ENCODE measurements at places on chromosomes 4 and X.

GRCh38 chr4:89290727-89291516 lies 16.7 kb downstream of the GPRIN3 start:
- no peak for DNase-seq

- DNase-seq: no peak
Observed at GRCh38 chrX:40094900-40095582, 2.7 kb downstream of the BCOR start.

- DNase-seq: no peak
Observed at GRCh38 chr4:123802933-123803332, 406.3 kb downstream of the SPRY1 start.

DNA sequence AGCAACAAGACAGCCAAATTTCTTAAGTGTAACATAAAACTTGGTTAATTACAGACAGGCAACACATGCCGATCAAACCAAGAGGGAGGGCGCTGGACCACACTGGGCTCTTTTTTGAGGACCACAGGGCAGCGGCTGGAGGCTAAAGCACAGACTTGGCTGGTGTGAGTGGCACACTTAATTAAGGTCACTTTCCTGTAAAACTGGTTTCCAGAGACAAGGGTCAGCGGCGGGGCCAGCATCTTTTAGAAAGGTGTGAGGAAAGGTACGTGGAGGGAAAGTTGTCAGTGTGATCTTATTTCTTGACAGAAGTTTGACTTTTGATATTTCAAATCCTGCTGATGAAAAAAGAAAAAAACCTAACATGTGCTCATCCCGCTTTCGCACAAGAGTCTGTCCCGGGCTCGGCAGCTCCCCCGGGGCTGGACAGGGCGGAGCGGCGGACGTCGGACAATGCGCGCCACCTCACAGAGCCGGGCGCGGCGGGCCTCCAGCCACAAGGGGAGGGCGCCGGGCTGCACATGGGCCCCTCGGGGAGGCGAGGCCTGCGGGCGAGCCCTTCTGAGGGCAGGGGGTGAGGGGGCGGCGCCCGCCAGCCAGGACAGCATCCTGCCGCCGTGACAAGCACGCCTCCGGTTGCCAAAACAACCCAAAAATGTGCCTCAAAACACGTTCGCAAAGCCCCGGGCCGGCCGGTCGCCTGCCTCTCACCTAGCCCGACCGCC lies 660 bp upstream of the HSPA4L start:
- DNase-seq: no peak

GRCh38 chrX:107119283-107119682 lies 661 bp upstream of the RBM41 start:
- DNase-seq: no peak

DNA sequence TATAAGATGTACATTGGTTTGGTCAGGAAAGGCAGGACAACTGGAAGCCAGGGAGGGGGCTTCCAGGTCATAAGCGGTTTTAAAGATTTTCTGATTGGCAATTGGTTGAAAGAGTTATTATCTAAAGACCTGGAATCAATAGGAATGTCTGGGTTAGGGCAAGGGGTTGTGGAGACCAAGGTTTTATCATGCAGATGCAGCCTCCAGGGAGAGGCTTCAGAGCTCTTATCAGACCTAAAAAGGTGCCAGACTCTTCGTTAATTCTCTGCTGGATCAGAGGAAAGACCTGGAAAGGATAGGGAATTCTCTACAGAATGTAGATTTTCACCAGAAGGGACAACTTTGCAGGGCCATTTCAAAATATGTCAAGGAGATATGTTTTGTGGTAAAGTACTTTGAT lies 62.8 kb downstream of the BEX3 start:
- no peak for DNase-seq

DNA sequence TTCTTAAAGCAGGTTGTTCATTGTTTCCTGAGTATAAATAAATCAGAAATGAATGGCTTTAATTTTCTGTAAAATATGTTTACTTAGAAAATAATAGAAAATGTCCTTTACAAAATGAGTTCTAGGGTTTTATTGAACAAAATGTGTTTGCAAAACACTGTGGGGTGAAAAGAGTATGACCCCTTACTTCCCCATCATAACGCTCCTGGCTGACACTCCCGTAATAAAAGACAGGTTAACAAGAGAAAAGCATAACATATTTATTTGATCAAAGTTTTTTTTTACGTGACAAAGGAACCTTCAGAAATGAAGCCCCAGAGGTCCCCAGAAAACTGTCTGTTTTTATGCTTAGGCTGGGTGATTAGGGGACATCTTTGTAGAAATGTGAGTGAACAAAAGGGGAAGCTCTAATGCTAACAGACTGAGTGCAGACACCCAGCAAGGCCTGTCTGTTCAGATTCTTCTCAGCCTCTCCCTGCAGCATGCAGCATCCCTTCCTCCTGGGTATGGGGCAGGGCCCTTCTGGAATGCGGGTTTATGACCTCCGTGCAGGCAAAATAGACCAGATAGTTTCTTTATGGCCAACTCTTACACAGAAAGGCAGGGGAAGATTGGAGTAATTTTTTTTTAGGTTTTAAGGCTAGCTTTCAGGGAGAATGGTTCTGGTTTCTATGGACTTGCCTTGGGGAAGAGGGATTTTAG lies 26.1 kb downstream of the ZFP42 start:
- no peak for DNase-seq

DNA sequence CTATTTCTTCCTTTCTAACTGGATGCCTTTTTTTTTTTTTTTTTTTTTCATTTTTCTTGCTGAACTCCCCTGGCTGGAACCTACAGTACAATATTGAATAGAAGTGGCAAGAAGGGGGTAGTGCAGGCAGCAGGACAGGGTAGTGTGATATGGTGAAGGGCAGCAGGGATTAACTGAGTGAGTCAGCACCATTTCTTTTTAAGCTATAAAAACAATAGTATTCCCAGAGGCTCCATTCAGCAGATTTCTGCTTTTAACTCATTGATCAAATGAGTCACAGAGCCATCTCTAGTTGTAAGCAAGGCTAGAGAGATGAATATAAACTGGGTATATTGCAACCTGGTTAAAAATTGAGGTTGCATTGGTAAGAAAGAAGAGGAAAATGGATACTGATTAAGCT lies 53.6 kb upstream of the SETD7 start:
- DNase-seq: no peak

DNA sequence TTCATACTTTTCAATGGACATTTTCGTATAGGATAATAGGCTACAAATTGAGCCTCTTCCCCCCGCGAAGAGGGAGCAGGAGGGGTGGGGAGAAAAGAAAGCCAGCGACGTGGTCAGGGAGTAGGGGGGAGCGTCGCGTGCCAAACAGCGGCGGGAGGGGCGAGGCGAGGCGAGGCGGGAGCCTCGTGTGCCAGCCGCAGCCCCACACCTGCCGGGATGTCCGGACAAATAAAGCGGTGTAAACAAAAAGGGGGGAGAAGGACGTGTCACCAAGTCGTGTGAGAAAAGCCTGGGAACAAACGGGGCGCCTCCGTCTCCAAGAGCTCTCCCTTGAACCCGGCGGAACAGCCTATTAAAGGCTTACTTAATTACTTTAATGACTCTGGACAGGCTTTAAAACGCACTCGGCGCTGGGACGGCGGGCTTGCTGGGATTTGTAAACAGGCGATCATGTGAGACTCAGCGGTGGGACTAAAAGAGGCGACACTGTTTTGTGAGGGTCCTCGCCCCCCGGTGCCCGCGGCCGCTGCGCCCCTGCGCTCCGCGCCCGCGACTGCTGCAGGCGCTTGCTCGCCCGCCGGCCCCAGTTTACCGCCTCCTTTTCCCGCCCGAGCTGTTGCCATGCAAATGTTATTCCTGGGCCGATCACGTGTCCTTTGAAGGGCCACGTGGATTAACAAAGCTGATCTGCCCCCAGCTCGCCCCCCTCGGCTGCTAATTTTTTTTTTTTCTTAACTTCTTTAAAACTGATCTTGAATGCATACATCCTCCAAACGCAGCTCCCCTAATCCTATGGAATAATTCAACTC lies at the start of gene HELT:
HELT (plus strand) TSS at position 527 of the 809 bp plus-strand sequence. CDS start 439 bp downstream, outside the sequence.
- no peak for DNase-seq

DNA sequence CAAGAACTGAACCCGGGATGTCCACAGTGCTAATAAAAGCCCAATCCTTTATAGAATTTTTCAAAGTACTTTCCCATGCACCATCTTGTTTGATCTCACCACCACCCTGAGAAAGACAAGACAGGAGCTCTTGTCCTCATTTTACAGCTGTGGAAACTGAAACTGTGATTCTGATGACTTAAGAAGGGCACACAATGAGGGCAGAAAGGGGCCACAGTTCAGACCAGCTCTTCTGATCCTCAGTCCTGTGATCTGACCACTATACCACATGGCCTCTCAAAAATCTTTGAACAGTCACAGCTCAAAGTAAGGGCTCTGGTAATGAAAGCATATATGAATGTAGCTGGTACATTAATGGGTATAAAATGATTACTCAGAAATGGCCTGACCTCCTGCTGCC lies 127.3 kb upstream of the CPEB2 start:
- no peak for DNase-seq

DNA sequence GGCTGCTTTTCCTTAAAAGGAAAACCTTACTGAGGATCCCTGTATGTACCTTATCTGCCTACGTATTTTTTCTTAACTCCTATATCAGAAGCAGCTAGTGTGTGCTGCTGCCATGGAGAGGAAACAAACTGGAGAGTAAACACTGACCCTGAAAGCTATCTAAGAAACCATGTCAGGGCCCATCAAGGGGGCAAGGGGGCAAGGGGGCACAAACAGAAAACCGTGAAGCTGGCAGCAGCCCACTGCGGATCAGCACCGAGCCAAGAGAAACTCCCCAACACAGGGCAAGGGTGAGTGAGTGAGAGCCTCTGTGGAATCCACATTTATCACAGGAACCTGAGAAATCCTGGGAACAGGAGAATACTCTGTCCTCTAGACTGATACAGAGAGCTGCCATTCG lies 1204.2 kb downstream of the PCDH18 start:
- DNase-seq: no peak

DNA sequence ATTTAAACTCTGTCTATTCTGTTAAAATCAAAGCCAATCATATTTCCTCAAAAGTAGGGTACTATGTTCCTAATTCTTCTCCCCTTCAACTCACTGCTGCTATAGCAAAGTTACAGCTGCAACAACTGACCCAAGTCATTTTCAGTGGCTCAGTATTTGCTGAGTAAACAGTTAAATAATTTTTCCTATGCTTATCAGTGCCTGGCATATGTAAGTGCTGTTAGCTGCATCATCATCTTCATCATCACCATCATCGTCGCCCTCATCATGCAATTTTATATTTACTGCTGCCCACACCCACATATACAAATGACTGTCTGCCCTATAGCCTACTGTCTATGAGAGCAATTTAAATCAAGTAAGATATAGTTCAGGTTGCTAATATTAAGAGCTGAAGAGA lies 21.9 kb downstream of the COQ2 start:
- DNase-seq: no peak

GRCh38 chr4:181523973-181524372 lies 719.2 kb upstream of the TENM3 start:
- no peak for DNase-seq

DNA sequence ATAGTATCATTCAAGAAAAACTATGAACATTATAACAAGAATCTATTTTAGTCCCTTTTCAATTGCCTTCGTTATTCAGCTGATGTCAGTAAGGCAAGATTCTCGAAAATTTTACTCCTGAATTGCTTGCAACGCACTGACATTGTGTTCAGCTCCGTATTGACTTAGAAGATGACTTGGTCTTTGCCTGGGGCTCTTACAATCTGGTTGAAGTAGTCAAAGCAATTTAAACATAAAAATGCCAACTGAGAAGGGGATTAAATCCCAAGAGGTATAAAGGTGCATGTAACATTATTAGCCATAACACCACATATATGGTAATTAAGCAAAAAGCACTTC lies 507.1 kb downstream of the CENPC start:
- peak; percentile 74 for DNase-seq

DNA sequence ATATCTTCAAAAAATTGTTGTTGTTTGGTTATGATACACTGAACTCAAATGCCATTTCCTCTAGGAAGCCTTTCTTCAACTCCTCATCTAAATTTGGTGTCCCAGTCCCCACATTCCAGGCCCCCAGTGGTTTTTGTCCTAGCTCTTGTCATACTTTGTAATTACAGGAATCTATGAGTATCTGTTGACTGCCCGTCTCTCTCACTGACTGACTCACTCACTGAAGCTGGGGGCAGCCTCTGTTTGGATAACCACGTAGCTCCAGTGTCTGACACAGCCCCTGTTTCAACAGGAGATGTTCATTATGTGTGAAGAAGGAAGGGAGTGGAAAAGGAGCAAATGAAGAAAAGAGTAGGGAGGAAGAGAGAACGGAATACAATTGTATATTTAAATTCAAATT lies 284.1 kb upstream of the TENM3 start:
- no peak for DNase-seq

GRCh38 chr4:27007507-27007906 lies 146.9 kb downstream of the STIM2 start:
- DNase-seq: no peak

DNA sequence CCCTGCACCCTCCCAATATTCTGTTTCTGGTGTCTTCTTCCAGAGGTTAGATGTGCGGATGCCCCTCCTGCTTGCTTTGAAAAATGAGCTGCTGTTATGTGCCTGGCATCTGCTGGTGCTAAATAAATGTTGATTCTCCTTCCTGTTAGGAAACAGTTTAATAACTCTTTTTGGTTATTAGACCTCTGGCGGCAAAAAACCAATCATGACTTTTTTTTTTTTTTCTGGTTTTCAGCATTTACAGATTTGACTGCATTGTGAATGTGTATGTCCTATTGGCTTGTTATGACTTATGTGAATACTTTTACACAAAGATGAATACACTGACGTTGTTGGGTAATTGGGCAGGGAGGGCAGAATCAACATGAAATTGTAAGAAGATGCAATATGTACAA lies 13.6 kb upstream of the TMEM156 start:
- no peak for DNase-seq

- no peak for DNase-seq
Observed at GRCh38 chrX:39507034-39507433, 590.7 kb downstream of the BCOR start.

- DNase-seq: no peak
Observed at GRCh38 chr4:115274545-115274944, 161.1 kb upstream of the NDST4 start.

DNA sequence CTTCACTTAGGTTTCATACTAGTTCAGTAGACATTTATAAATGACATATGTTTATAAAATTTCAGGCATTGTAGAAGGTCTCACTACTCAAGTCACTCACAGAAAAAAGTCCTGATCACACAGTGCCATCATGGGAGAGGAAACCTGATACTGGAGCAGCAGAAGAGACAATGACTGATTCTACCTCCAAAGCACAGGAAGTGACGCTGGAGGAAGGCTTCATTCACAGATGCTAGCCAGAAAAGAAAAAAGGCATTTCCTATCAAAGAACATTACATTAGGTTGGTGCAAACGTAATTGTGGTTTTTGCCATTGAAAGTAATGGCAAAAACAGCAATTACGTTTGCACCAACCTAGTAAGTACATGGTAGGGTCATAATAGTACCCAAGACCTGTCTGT lies 79.5 kb downstream of the RASGEF1B start:
- no peak for DNase-seq

GRCh38 chr4:181507180-181507835 lies 735.9 kb upstream of the TENM3 start:
- no peak for DNase-seq
